ENCODE measurements at places on chromosomes 4 and X. TPM values are rescaled to one million over a fixed set of nuclear protein-coding genes. Genes with fewer than 3 reads are reported as not detected.

GRCh38 chr4:185945252-185945651 is 123.7 kb upstream of the TLR3 start:
- no peaks in the 10 kb centered on the region for H3K27me3 ChIP-seq
- no peaks in the 10 kb centered on the region for H3K36me3 ChIP-seq
- no peak for DNase-seq
- no peak overlapping the region for H3K27ac ChIP-seq
- no peaks in the 10 kb centered on the region for H3K4me1 ChIP-seq
- no peak overlapping the region for H3K4me3 ChIP-seq

DNA sequence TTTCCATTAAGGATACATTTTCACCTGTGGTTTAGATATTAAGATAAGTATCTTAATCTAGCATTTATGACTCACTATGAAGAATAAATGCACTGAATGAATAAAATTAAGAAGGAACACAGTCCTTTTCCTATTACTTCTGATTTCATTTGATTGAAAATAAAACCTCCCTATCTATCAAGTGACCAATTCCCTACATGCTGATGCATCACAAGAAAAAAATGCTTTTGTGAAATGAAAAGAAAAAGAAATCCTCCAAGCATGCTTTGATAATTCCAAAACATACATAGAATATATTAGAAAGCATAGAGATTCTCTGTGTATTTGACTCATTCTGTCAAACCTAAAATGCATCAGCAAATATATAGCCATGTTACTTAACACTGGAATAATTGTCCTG is 37.1 kb downstream of the PCDH10 start:
- no peaks in the 10 kb centered on the region for H3K4me1 ChIP-seq
- H3K27ac ChIP-seq = no peak overlapping the region
- no peaks in the 10 kb centered on the region for H3K27me3 ChIP-seq
- H3K36me3 ChIP-seq = no peaks in the 10 kb centered on the region
- H3K4me3 ChIP-seq = no peak overlapping the region

DNA sequence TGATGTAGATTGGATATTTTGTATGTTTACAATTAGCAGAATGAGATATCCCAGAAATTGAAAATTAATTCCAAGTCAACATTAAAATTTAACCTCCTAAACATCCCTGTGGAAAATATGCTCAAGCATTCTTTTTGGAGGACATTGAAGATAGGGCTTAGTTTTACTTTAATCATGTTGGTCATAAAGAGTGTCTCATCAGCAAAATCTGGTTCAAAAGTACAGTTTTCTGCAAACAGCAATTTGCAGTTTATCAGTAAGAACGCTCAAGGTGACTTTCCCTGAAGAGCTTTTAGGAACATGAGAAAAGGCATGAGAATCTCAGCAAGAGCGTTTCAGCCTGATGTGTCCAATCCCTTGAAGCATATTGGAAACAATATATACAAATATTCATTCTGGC is 889.8 kb downstream of the CENPC start:
- no peaks in the 10 kb centered on the region for H3K27me3 ChIP-seq
- H3K4me1 ChIP-seq = no peaks in the 10 kb centered on the region
- no peak overlapping the region for H3K4me3 ChIP-seq
- H3K27ac ChIP-seq = no peak overlapping the region
- no peak for DNase-seq

DNA sequence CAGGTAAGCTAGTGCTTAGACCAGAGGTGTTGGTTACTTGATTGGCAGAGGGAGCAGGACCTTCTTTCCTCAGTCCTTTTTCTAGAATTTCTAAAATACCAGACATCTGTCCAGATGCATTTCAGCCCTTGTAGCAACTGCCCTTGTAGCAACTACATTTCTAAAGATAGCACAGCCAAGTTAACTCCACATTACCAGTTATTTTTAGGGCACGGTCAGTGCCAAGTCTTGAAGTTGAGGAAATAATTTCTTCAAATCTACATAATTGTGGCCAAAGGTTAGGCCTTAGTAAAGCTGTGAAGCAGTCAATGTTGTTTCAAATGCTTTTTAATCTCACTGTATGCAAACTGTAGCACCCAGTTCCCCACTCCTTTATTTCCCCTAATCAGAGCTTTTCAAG is 62.9 kb downstream of the MID1IP1 start:
- no peaks in the 10 kb centered on the region for H3K36me3 ChIP-seq
- no peaks in the 10 kb centered on the region for H3K4me1 ChIP-seq
- H3K27ac ChIP-seq = no peak overlapping the region
- no peaks in the 10 kb centered on the region for H3K27me3 ChIP-seq

The EPGN gene
- 0.19 TPM for polyA plus RNA-seq

The EDA gene
- polyA plus RNA-seq = 4.5 TPM

The L1CAM gene
- 1.1 TPM for polyA plus RNA-seq

The S100G gene
- not detected for polyA plus RNA-seq

The USP17L29 gene
- polyA plus RNA-seq = not detected

The XAGE1A gene
- polyA plus RNA-seq = not detected

The AMTN gene
- polyA plus RNA-seq = not detected

The VCX3A gene
- polyA plus RNA-seq = not detected

Data from ovary (tissue), 10 donors.